ENCODE measurements at places on chromosomes 11 and 22. TPM values are rescaled to one million over a fixed set of nuclear protein-coding genes. Genes with fewer than 3 reads are reported as not detected.

DNA sequence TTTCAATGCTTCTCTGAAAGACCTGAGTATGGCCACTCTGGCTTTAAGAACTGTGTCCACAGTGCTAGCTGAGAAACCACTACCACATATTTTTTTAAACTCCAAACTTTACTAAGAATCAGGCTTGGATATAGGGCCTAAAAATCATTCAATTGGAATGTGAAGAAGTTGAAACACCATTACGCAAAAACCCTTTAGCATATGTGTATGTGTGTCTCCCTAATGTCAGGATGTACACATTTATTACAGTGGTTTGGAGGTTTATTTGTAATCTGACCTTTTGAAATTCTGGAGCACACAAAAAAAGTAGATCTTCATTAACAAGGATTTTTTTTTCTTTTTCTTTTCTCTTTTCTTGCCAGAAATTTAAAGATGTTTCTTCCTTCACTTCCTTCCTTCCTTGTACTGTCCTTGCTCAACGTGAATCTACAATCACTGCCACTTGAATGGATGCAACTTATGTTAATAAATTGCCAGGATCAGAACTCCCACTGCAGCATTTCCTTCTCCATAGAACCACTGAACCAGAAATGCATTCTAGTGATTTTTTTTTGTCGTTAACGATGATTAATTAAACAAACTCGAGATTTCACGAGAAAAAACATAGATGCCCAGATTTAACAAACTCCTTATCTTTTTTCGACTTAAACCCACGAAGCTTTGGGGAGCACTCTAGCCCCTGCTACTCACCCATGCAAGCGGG, 3.1 kb upstream of the ADM start:
- DNase-seq: no peak

GRCh38 chr22:44455151-44455962, 42.7 kb downstream of the RTL6 start:
- no peak for DNase-seq

- no peak for DNase-seq
Measured at GRCh38 chr11:74004759-74005615, 3.9 kb downstream of the UCP3 start.

DNA sequence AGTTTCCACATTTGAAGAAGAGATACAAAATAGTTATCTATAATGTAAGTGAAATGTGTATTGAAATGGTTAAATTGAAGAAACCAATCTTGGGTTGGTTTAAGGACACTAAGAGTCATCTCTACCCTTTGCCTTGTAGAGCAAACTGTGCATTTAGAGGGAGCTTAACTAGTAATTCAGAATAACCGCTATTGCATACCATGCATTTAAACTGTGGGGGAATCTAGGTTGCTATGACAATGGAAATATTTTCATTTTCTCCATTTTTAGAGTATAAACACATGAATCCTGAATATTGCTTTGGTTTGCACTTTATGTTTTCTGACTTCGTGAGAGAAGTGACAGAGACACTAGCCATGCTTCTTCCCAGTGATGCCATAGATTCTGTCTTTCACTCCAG, 39.7 kb downstream of the FAT3 start:
- DNase-seq: no peak

DNA sequence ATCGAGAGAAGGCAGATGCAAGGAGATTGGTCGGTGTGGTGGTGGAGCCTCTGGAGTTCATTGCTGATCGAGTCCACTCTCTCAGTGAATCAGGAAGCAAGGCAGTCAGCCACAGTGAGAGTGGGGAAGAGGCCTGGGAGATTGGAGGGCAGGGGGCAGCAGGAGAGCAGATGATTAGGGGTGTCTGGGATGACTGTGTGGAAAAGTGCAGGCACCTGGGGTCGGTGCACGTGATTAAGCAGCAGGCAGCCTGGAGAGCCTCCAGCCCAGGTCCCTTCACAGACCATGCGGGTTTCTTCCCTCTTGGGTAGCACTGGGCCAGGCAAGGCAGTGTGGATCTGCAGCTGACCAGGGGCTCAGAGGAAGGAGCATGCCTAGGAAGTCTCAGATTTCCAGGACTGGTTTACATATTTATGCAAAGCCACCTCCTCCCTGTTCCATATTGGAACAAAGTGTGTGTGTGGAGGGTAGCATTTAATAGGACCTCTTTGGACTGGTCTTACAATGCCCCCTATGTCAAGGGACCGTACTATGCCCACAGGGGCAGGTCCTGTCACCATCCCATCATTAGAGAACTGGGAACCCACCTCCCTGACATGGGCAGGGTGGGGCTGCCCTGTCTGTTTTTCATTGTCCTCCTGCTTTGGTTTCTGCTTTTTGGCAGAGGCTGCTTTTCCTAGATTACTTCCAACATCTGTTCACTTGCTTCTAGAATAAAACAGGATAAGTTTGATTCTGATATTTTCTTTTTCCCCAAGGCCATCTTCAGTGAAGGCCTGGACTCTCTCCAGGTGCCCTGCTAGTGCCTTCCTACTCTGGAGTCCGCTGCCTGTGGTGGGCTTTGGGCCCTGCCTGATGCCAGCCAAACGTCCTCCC, 14.0 kb upstream of the GDPD5 start:
- peak; percentile 52 for DNase-seq

GRCh38 chr22:50310949-50311444, 3.6 kb upstream of the PLXNB2 start:
- DNase-seq: no peak

DNA sequence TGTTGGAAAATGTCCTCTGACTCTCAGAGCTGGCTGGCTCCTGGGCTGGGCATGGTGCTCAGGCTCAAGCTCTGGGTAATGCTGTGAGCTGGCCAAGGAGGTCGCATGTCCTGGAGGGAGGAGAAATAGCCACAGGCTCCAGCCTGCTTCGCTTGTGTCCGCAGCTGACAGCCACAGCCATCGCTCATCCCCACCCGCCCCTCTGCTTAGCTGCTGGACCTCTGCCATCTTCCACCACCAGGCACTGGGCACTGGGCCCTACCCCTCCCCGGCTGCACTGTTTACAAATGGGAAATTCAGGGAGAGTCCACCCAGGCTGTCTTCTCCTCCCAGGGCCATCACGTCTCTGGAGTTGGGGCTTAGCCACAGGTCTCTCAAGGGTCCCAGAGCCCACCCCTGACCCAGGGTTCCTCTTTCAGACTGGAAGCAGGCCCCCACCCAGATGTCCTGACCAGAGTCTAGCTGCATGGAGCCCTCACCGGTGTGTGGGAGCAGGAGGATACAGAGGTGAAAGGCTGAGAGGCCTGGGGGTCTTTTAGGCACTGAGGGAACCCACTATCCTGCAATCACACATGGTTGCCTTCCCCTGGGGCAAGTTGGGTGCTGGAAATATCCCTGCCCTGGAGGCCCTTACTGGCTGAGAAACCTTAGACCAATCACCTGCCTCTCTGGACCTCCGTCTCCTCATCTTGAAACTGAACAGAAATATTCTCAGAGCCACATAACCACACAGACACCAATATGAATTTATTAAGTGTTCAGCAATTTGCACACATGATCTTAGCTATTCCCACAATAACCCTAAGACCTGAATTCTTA, 62.7 kb downstream of the CD82 start:
- peak; percentile 35 for DNase-seq

- DNase-seq: no peak
Measured at GRCh38 chr11:116148645-116149044, 624.1 kb downstream of the BUD13 start.

- peak; percentile 68 for DNase-seq
Measured at GRCh38 chr22:36258701-36259614, 6.0 kb downstream of the APOL1 start.

DNA sequence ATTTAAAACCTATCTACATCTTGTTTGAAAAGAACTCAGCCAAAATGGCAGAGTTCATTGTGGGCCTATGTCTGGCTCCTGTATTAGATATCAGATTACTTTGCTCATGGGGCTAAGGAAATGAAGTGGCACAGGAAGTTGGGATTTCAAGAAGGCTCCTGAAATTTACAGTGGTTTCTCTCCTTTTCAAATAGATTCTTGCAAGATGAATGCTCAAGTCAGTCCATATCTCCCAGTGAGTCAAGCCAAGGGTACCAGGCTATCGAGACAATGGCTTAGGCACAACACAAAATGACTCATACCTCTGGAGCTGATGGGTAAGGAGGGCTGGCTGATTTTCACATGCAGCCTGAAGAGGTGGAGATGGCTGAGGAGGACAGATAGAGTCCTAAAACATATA, 24.1 kb upstream of the APOA1 start:
- DNase-seq: no peak

DNA sequence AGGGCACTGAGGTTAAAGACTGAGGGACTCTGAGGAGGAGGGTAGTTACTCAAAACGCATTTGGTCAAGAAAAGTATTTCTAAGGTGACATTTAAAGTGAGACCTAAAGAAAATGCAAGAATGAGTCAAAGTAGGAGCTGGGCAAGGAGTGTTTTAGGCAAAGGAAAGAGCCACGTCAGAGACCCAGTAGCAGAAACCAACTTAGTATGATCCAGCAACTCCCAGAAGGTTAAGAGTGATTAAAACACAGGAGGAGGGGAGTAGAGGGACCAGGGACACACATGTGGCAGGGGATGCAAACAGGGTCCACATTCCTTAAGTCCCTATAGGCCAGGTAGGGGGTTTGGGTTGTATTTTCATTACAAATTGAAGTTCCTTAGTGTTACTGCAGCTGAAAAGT, 24.3 kb upstream of the CCDC34 start:
- no peak for DNase-seq

- no peak for DNase-seq
Measured at GRCh38 chr11:58867556-58867955, 23.1 kb upstream of the GLYATL2 start.

DNA sequence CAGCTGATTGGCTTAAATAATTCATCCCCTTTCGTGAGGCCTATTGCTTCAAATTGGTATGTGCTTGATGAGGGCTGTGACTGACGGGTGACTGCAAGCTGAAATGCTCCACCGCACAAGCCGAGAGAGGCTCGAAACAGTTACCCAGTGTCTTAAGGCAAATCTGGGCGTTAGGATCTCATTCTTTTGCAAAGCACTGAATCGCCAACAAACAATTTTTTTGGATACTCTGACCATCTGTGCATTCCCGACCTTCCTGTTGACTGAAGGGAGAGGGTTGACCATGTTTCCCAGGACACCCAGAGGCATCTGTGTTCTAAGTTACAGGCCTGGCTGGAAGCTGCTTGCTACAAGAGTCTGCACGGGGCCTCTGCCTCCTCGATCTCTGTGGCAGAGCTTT, 32.1 kb downstream of the CACNG2 start:
- no peak for DNase-seq

DNA sequence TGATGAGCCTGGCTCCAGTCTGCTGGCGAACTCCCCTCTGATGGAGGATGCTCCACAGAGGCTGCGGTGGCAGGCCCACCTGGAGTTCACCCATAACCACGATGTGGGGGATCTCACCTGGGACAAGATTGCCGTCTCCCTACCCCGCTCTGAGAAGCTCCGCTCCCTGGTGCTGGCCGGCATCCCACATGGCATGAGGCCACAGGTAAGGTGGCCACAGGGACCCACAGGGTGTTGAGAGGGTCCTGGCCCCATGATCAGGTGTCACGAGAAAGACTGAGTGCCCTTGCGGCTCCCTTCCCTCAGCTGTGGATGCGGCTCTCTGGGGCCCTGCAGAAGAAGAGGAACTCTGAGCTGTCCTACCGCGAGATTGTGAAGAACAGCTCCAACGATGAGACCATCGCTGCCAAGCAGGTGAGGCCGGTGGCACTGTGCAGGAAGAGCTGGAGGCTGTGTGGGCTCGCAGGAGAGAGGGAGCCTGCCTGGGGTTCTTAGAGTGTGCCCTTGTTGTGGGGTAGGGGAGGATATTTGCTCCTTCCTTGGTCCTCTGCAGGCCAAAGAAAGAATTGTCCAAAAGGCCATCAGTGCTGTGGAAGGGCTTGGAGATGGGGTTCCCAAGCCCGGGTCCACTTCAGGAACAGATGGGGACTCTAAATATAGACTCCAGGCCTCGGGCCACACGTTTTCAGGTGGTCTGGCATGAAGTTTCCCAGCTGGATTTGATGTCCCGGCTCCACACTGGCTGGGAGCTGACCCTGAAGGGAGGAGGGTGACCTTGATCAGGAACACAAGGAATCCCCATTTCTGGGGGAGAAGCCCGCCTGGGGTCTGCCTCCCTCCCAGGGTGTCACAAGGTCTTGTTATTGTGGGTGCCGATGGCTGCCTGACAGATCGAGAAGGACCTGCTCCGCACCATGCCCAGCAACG, 34.1 kb downstream of the SGSM3 start:
- no peak for DNase-seq

DNA sequence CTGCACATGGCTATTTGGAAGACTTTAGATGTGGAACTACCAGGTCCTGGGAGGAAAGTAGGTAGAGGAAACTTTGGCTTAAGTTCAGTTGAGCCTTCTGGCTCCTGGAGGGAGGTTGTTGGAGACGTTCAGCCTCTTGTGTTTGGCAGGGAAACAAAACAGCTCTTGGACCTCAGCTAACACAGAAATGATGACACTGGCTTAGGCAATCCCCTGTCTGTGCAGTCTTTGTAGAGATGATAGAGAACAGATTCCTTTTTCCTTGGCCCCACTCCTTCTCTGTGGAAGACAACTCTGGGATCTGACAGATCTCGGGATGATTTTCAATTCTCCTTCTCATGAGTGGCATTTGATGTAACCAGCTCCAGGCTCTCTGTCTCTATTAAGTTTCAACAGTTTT, 428.5 kb downstream of the TMEM135 start:
- no peak for DNase-seq

GRCh38 chr11:2168286-2169004, 3.2 kb downstream of the TH start:
- DNase-seq: no peak

- peak; percentile 54 for DNase-seq
Measured at GRCh38 chr22:45645526-45646414, 25.9 kb upstream of the ATXN10 start.

DNA sequence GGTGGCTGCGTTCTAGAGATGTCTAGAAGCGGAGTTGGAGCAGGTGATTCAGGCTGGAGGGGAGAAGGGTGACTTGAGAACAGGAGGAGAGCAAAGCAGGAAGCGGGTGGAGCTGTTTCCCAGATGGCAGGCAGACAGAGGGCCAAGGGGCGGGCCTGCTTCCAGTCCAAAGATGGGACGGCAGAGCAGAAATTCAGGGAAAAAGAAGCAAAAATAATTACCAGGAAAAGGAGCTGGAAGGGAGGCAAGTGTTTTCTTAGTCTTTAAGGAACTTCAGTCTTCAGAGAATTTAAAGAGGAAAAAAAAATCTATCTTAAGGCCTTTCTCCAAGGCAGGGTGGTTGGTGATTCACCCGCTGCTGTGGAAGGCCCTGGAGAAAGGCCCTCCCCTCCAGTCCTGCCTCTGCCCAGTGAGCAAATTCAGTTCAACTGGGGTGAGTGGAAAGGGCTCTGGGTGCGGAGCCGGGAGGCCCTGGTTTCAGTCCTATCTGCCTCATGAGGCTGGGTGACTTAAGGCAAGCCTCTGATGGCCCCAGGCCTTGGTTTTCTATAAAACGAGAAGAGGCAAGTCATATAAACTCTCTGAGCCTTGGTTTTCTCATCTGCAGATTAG, 4.5 kb upstream of the CREB3L1 start:
- peak; percentile 79 for DNase-seq

RRP8 gene
- 32.7 TPM for polyA plus RNA-seq

MRGPRE gene
- polyA plus RNA-seq: not detected

CXCR5 gene
- 0.17 TPM for polyA plus RNA-seq

RAG2 gene
- not detected for polyA plus RNA-seq

OR51E2 gene
- polyA plus RNA-seq: 0.67 TPM

Measured in ovary (tissue), 10 donors.